NCI-H2107 (cell line): ENCODE measurements at places on chromosomes 11 and 22.

GRCh38 chr22:20793748-20794649 is 20.1 kb downstream of the SERPIND1 start:
- DNase-seq = no peak

- no peak for DNase-seq
Observed at GRCh38 chr22:27609451-27609888, 192.1 kb downstream of the MN1 start.

DNA sequence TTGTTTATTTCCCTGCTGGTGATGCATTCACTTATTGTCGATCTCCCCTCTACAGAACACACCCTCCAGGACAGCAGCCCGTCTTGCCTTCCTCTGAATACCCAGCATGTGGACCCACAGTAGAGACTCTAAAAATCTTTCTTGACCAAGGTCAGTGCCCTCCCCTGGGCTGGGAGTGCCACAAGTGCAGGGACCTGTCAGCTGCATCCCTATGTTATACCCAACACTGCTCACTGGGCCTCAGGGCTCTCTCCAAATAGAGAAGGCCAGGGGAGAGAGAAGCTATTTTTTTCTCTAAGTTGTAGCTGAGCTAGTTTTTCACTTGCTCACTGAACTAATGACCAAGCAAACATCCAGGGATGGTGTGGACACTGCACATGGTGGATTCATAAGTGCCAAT is 9.8 kb downstream of the KCNJ1 start:
- DNase-seq = no peak

DNA sequence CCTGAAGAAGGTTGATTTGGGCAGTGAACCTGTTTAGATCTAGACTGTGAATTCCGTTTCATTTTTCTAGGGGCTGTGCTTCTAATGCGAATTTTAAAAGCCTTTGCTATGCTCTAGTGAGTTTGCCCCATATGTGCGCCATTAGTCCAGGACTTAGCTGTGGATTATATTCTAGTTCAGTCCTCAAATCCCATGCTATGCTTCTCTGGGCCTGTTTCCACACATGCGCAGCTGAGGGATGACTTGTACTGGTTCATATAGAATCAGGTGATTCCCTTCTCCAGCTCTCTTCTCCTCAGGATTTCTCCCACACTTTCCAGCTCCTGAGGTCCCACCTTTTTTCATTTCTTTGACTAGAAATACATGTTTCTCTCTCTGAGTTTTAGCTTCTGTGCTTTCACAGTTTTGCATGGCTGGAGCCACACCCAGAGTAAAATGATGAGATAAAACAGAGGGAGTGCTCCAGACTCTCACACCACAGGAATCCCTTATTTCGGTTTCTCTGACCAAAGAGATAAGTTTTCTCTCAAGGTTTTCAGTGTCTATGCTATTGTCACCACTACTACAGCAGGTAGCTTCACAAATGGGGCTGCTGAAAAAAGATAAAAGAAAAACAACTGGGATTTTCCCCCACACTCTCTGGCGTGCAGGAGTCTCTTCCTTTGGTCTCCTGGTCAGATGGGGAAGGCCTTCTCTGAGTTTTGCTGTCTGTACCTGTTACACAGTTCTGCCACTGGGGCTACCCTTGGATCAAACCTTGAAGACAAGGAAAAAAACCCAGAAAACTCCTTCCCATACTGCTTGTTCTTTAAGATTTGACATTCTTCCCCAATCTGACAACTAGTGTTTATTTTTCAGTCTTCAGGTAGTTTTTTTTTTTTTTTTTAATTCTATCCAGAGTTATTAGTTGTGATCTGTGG is 96.2 kb upstream of the TEAD1 start:
- no peak for DNase-seq

GRCh38 chr11:117662255-117662654 is 134.8 kb downstream of the DSCAML1 start:
- no peak for DNase-seq

- no peak for DNase-seq
Observed at GRCh38 chr22:44523981-44524759, 26.1 kb upstream of the RTL6 start.

GRCh38 chr22:28892175-28892731 is 8.9 kb downstream of the ZNRF3 start:
- no peak for DNase-seq
